ENCODE measurements at places on chromosomes 1 and 21. TPM values are rescaled to one million over a fixed set of nuclear protein-coding genes. Genes with fewer than 3 reads are reported as not detected.

DNA sequence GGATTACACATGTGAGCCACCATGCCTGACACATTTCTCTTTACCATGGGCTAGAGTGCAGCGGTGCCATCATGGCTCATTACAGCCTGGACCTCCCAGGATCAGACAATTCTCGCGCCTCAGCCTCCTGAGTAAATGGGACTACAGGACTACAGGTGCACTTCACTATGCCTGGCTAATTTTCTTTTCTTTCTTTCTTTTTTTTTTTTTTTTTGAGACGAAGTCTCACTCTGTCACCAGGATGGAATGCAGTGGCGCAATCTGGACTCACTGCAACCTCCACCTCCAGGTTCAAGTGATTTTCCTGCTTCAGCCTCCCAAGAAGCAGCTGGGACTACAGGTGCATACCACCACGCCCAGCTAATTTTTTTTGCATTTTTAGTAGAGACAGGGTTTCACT, 14.8 kb upstream of the KIF1B start:
- no peak overlapping the region for H3K27ac ChIP-seq
- DNase-seq: no peak
- no peaks in the 10 kb centered on the region for H3K4me1 ChIP-seq
- H3K36me3 ChIP-seq: no peaks in the 10 kb centered on the region

GRCh38 chr1:96872757-96873156, 151.2 kb downstream of the PTBP2 start:
- no peaks in the 10 kb centered on the region for H3K27me3 ChIP-seq
- H3K4me3 ChIP-seq: no peak overlapping the region
- DNase-seq: no peak
- H3K36me3 ChIP-seq: no peaks in the 10 kb centered on the region
- H3K27ac ChIP-seq: no peak overlapping the region

DNA sequence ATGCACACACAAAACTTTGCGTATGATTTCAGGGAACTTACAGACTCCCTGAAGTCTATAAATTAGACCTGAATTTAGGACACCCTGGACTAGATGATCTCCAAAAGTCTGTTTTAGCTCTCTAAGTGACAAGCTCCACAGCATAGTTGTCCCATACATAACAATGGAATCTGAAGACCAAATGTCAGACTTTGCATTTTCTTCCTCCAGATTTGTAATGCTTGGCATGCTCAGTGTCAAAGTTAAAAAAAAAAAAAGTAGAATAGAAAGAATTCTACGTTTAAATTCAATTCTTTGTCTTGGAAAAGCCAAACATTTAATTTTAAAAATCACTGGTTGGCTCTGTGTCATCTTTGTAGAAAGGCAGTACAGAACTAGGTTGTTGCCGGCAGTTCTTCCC, 66.7 kb downstream of the OLFML2B start:
- no peak overlapping the region for H3K27ac ChIP-seq
- H3K36me3 ChIP-seq: no peaks in the 10 kb centered on the region
- H3K27me3 ChIP-seq: no peaks in the 10 kb centered on the region
- no peak overlapping the region for H3K4me3 ChIP-seq
- H3K4me1 ChIP-seq: no peaks in the 10 kb centered on the region

- peaks cover 36% of the 10 kb centered on the region for H3K4me1 ChIP-seq
- DNase-seq: peak; percentile 64
- peak overlapping the region; percentile 100 for H3K4me3 ChIP-seq
- H3K36me3 ChIP-seq: no peaks in the 10 kb centered on the region
- H3K27ac ChIP-seq: peak overlapping the region; percentile 98
- H3K27me3 ChIP-seq: no peaks in the 10 kb centered on the region
Observed at GRCh38 chr1:228082918-228083870, 686 bp downstream of the ARF1 start.

- H3K4me1 ChIP-seq: no peaks in the 10 kb centered on the region
- H3K36me3 ChIP-seq: no peaks in the 10 kb centered on the region
- no peaks in the 10 kb centered on the region for H3K27me3 ChIP-seq
- DNase-seq: no peak
- H3K4me3 ChIP-seq: no peak overlapping the region
Observed at GRCh38 chr1:7379441-7379971, 391.6 kb upstream of the VAMP3 start.

- DNase-seq: peak; percentile 33
- peak overlapping the region; percentile 8 for H3K4me3 ChIP-seq
- H3K4me1 ChIP-seq: no peaks in the 10 kb centered on the region
- no peak overlapping the region for H3K27ac ChIP-seq
- H3K27me3 ChIP-seq: no peaks in the 10 kb centered on the region
- H3K36me3 ChIP-seq: no peaks in the 10 kb centered on the region
Observed at GRCh38 chr1:172662464-172663109, 3.7 kb downstream of the FASLG start.

- no peaks in the 10 kb centered on the region for H3K4me1 ChIP-seq
- H3K27me3 ChIP-seq: no peaks in the 10 kb centered on the region
- H3K4me3 ChIP-seq: no peak overlapping the region
Observed at GRCh38 chr1:19138958-19139581, 71.0 kb downstream of the UBR4 start.

DNA sequence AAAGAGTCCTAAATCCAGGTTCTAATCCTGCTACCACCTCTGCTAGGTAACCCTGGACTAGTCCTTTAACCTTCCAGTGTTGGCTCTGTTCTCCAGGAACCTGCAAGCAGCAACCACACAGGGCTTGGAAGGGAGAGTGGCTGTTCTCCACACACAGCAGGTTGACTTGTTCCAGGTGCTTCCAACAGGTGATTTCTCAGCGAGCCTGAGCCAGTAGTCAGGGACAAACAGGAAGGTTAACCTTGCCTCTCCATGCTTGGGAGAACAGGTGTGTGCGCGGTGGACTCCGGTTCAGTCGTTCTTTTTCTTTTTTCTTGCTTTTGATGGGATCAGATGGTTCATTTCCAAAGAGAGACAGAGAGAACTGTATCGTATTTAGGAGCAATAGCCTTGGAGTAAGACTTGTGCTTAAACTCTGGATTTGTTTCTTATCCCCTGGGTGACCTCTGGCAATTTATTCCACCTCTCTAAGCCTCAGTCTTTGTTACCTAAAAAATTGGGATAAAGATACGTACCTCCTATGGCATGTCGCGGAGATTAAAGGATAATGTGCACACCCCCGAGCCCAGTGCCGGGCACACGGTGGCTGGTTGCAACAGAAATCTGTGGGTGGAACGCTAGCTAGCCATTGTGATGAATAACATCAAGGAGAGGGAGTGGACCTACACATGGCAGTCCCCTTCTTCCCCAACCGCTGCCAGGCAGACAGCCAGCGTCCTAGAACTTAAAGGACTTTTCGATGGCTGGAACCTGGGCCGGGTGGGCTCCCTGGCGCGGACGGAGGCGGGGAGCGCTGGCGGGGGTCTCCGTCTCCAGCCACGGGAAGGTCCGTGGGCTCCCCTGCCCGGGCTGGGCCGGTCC, 583 bp upstream of the CACHD1 start:
- no peaks in the 10 kb centered on the region for H3K36me3 ChIP-seq
- no peaks in the 10 kb centered on the region for H3K27me3 ChIP-seq
- no peaks in the 10 kb centered on the region for H3K4me1 ChIP-seq
- DNase-seq: no peak
- peak overlapping the region; percentile 83 for H3K4me3 ChIP-seq

DNA sequence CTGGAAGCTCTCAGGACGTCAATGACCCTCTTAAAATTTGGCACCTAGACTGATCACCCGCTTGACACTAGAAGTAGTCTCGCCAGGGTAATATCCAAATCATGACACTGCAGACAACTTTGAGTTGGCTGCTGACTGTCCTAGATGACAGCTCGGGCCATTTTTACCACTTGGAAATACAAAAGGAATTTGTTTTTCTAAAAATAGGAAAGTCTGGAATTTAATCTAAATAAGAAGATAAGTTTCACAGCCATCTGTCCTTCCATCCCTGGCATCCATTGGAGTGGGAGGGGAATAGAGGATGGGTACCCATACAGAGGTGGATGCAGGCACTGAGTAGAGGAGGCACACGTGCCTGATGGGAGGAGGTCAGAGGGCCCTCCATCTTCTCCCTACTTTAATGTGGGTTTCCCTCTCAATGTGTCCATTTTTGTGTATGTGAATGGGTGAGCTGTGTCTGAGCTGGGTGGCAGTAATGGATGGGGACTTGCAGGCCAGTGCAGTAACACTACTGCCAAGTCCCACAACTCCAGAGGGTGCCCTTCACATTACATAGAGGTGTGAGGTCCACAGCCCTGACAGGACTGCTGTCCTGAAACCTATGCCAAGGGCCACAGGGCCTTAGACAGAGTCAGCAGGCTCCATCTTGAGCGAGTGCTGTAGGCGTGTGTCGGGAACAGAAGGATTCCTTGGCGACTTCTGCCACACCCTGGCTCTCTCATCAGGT, 104.8 kb upstream of the IPO9 start:
- no peaks in the 10 kb centered on the region for H3K27me3 ChIP-seq
- no peaks in the 10 kb centered on the region for H3K4me1 ChIP-seq
- H3K27ac ChIP-seq: peak overlapping the region; percentile 55
- H3K4me3 ChIP-seq: no peak overlapping the region
- no peak for DNase-seq

DNA sequence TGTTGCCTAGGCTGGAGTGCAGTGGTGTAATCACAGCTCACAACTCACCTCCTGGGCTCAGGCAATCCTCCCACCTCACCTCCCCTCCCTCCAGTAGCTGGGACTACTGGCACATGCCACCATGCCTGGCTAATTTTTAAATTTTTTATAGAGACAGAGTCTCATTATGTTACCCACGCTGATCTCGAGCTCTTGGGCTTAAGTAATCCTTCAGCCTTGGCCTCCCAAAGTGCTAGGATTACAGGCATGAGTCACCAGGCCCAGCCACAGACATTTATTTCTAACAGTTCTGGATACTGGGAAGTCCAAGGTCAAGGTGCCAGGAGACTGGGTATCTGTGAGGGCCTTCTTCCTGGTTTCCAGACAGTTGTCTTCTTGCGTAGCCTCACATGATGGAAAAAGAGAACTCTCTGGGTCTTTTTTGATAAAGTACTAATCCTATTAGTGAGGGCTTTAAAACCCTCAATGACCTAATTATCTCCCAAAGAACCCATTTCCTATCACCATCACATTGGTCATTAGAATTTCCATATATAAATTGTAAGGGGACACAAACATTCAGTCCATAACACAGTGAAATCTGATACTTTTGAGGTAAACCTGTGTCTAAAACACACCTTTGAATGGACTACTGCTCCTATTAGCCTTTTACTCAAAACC, 67.9 kb downstream of the PHACTR4 start:
- H3K4me3 ChIP-seq: no peak overlapping the region
- no peaks in the 10 kb centered on the region for H3K27me3 ChIP-seq
- H3K27ac ChIP-seq: peak overlapping the region; percentile 82
- no peaks in the 10 kb centered on the region for H3K36me3 ChIP-seq

- H3K4me1 ChIP-seq: no peaks in the 10 kb centered on the region
- no peaks in the 10 kb centered on the region for H3K27me3 ChIP-seq
- peaks cover 3% of the 10 kb centered on the region for H3K36me3 ChIP-seq
Observed at GRCh38 chr1:227763246-227764018, 28.2 kb downstream of the SNAP47 start.

- H3K27me3 ChIP-seq: no peaks in the 10 kb centered on the region
- H3K4me1 ChIP-seq: no peaks in the 10 kb centered on the region
- no peak overlapping the region for H3K4me3 ChIP-seq
- no peak overlapping the region for H3K27ac ChIP-seq
- no peaks in the 10 kb centered on the region for H3K36me3 ChIP-seq
Observed at GRCh38 chr1:116887212-116887611, 22.5 kb upstream of the PTGFRN start.

DNA sequence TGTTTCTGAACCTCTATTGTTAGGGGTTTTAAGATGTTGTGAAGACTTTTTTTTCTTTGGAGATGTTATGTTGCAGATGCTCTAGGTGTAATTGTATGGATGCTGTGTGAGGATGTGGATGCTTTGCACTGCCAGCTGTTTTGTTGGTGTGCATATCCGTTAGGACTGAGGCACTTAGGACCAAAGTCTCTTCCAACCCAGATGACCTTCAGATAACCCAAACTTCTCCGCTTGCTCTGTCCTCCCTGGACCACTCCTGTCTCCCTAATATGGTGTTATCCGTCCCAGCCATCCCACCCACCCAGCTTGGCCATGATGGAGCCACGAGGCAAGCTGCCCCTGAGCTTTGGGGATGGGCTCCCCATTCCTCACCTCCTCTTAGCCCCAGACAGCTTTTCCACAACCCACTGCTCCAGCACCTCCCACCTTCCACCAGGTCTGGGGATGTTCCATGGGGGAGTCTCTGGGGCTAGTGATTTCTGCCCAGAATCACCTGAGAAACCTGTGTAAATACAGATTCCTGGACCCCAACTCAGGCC, 5.1 kb upstream of the LEFTY2 start:
- peaks cover 5% of the 10 kb centered on the region for H3K4me1 ChIP-seq
- H3K27ac ChIP-seq: no peak overlapping the region
- no peaks in the 10 kb centered on the region for H3K27me3 ChIP-seq
- no peak overlapping the region for H3K4me3 ChIP-seq
- H3K36me3 ChIP-seq: no peaks in the 10 kb centered on the region

DNA sequence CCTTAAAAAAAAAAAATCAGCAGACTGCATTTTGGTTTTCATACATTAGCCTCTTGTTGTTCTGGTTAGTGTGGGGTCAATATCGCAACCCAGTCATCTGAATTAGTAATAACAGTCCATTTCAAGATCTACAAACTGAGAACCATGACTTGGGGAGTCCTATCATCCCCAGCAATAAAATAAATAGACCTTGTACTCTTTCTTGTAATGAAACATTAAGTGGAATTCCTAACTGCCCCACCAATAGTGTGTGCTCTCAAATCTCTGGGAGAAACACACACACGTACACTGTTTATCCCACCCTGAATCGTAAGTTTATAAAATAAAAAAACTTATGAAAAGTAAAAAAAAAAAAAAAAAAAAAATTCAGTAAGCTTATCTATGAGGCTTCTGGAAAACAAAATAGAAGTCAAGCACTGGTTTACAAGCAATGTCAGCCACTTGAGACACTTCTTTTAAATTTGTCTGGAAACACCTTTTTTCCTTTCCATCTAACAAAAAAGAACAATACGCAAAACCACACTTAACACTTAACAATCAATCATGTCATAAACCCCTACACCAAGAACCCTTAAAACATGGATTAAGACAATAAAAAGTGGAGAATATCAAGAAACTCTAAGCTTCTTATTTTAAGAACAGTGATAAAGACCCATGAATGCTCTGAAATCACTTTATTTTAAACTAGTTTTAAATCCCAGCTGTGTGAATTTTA, 53.1 kb downstream of the PUM1 start:
- no peak for DNase-seq
- H3K27me3 ChIP-seq: no peaks in the 10 kb centered on the region
- no peak overlapping the region for H3K27ac ChIP-seq
- H3K36me3 ChIP-seq: no peaks in the 10 kb centered on the region
- H3K4me1 ChIP-seq: no peaks in the 10 kb centered on the region

GRCh38 chr1:226001963-226002666, 3.0 kb upstream of the SDE2 start:
- H3K4me3 ChIP-seq: peak overlapping the region; percentile 0
- H3K27me3 ChIP-seq: no peaks in the 10 kb centered on the region
- peaks cover 4% of the 10 kb centered on the region for H3K4me1 ChIP-seq
- DNase-seq: no peak
- H3K36me3 ChIP-seq: no peaks in the 10 kb centered on the region

The PEAR1 gene
- 4.0 TPM for total RNA-seq

The CRYAA gene
- not detected for total RNA-seq

The ANGPTL3 gene
- total RNA-seq: not detected

The HAO2 gene
- not detected for total RNA-seq
